ENCODE measurements at places on chromosomes 6 and 20.

DNA sequence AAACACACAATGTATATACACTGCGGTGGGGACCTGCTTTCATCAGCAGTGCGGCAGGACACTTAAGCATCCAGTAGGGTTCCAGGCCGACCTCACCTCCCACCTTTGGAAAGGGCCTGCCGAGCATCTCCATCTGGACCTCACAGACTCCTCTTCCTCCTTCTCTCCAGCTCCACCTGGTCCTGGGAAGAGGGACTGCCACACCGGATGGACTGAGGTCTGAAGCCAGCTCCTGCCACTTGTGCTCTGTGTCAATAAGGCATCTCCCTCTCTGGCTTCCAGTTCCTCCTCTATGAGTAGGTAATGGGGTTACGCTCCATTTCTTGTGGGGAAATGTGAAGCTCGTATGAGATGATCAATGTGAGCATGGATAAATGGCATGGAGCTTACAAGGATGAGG, 19.1 kb upstream of the NNAT start:
- no peak for DNase-seq

DNA sequence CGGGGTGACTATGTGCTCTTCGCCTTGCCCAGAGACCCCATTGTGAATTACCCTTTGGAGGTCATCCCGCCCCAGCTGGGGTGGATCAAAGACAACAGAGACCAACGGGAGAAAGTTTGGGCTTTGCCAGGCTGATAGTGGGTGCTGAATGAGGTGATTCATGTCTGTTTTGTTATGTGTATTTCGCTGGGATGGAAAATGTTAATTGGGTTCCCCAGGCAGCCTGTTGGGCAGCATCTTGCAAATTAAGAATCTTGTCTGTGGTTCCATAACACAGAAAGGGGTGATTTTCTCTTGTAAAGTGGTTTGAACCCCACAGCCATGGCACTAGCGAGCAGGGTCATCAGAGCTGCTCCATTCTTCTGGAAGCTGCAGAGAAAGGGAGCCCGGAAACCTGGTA, 63.1 kb upstream of the UNC93A start:
- DNase-seq = no peak

GRCh38 chr6:52538901-52539354, 37.9 kb downstream of the TRAM2 start:
- peak; percentile 77 for DNase-seq

- no peak for DNase-seq
Measured at GRCh38 chr6:125717120-125717731, 32.2 kb upstream of the HEY2 start.
